Fibroblast of upper back skin (primary cell): ENCODE measurements at places on chromosomes 3 and 15.

DNA sequence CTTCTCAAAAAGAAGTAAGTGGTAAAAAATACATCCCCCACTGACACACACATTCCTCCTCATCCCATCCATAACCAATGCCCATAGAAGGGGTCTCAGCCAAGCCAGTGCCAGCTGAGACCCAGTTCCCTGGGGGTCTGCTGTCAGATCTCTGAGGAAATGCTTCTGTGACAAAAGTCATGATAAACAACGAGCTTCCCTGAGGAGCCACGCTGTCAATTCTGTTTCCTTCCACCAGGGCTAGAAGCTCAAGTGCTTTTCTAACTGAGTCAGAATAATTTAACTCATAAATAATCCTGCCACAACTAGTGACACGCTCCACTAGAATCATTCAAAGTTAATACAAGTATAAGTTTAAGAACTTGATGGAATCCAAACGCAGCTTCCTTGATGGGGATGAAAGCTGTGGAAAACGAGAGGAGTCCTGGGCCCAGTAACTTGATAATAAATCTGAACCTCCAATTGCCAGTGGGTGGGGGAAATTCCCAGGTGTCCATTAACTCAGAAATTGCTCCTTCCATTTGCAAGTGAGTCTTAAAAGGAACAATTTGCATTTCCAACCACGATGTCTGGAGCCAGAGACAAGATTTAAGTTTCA lies 348.7 kb upstream of the LMCD1 start:
- DNase-seq = peak; percentile 13

DNA sequence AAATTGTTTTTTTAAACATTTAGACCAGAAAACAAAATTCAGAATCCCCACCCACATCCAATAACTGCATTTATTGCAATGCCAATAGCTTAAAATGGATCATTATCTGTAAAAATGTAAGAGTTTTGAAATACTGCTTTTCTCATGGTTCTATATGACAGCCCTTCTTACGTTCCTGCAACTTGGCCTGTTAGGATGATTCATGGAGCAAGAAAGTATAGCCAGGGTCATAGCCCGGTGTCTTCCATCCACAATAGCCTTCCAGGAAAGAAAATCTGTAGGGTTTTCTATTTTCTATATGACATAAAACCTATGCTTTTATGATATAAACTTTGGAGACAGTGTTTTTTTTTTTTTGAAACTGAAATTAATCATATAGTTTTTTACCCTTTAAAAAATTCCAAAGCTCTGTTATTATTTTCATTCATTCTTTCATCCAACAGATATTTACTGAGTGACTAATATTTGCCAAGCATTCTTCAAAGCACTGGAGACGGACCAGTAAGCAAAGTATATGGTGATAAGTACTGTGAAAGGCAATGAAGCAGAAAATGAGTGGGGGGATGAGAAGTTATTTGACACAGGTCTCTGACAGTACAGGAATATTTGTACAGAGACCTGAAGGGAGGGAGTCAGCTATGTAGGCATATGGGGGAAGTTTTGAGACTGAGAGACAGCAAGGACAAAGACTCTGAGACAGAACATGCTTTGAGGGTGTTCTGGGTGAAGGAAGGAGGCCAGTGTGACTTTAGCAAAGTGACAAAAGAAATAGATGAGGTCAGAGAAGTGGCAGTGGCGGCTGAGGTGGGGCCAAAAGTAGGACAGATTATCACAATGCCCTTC lies 29.0 kb upstream of the SLC2A2 start:
- peak; percentile 62 for DNase-seq

- no peak for DNase-seq
Observed at GRCh38 chr15:50906954-50907600, 1.4 kb upstream of the AP4E1 start.

GRCh38 chr3:98596541-98597500 lies 3.4 kb upstream of the CPOX start:
- peak; percentile 39 for DNase-seq

DNA sequence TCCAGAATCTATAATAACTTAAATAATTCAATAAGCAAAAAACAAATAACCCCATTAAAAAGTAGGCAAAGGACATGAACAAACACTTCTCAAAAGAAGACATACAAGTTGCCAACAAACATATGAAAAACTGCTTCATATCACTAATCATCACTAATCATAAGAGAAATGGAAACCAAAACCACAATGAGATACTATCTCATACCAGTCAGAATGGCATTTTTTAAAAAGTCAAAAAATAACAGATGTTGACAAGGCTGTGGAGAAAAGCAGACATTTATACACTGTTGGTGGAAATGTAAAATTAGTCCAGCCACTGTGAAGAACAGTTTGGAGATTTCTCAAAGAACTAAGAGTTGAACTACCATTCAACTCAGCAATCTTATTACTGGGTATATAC lies 19.5 kb upstream of the ZMAT3 start:
- no peak for DNase-seq

GRCh38 chr3:141878326-141878725 lies 1.9 kb downstream of the ATP1B3 start:
- no peak for DNase-seq

DNA sequence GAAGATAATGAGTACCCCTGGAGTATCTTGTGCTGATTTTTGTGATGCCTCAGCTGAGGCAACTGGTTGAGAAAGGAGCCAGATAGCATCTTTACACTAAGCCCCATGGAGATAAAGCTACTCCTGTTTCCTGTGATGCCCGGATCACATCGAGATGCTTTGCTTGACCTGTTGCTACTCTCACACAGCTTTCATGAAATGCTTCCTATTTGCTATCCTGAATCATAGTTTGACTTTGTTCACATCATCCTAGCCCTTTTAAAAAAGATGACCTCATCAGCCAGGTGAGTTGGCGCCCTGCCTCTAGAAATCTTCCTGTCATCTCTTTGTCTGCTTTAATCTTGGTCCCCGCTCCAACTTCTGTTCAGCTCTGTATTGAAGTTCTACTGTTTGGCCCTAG lies 409.6 kb upstream of the TBL1XR1 start:
- no peak for DNase-seq

DNA sequence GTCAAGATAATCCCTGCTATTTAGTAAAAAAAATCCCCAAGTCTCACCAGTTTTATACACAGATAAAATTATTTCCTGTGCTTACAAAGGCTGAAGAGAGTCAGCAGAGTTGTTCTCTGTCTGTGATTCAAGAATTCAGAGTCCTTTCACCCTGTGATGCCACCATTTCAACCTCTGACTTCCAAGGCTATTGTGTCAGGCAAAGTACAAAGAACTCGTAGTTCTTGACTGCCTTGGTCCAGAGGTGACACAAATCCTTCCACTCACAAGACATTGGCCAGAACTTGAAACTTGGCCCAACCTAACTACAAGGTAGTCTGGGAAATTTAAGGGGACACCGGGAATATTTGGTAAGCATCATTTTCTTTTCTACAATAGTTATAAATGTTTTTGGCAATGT lies 34.9 kb upstream of the CMC1 start:
- no peak for DNase-seq

GRCh38 chr3:40842714-40843113 lies 318.0 kb downstream of the ZNF621 start:
- DNase-seq = no peak

DNA sequence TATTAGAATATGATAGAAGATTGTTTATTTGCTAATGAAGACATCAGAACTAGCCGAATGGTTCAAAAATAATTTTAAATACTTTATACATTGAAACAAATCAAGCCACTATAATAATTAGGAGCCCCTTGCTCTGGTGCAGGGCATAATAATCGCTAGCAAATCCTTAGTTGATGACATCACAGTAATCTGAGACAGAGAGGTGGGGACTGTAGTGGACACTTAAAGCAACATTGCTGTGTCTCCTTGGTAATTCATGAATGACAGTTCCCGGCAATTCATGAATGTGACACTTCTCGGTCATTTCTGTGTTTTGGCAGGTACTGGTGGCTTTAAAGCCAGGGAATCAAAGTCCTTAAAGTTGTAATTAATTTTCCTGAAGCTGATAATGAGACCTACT lies 114.3 kb downstream of the PPM1L start:
- DNase-seq = no peak

GRCh38 chr3:185089751-185090150 lies 63.1 kb downstream of the C3orf70 start:
- DNase-seq = no peak

DNA sequence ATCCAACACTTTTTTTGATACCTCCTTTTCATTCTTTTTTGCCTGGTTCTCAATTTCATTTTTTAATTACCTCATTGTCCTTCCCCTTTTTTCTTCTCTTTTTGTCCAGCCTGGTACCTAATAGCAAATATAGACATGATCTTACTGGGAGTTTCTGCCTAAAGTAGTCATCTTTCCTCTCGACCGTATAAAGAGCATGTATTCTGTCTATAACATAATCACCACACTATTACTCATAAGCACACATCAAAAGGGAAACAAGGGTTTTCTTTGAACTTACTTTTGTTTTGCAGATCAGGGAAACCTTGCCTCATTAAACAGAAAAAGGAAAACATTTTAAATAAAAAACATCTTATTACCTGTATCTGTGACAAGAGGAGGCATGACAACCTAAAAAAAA lies 33.0 kb downstream of the FAM98B start:
- DNase-seq = peak; percentile 9

GRCh38 chr3:88385090-88385489 lies 235.3 kb downstream of the C3orf38 start:
- no peak for DNase-seq

- peak; percentile 98 for DNase-seq
Observed at GRCh38 chr15:78302579-78303312, 3.3 kb upstream of the SKIC8 start.

GRCh38 chr3:18747383-18747782 lies 322.2 kb upstream of the SATB1 start:
- DNase-seq = no peak

DNA sequence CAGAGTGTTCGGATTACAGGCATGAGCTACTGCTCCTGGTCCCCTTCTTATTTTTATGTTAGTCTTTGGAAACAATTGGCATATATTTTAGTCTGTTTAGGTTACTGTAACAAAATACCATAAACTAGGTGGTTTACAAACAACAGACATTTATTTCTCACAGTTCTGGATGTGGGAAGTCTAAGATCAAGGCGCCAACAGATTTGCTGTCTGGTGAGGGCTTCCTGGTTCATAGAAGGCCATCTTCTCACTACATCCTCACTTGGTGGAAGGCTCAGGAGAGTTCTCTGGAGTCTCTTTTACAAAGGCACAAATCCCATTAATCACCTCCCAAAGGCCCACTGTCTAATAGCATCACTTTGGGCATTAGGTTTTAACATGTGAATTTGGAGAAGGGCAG lies 101.0 kb downstream of the APBA2 start:
- DNase-seq = no peak

DNA sequence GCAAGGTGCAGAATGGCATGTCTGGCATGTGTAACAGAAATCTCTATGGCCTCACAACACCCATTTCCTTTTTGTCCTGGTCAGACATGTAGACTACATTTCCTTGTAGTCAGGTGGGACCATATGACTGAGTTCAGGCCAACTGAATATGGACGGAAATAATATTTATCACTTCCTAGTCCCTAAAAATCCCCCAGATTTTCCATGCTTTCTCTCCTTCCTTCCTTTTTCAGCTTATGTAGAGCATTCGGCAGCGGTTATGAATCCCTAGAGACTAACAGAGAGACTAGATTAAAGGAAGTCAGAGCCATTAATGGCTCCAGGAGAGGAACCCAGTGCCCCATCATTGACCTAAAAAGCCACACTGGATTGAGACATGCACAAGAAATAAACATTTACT lies 35.8 kb downstream of the SLC9A9 start:
- DNase-seq = no peak

DNA sequence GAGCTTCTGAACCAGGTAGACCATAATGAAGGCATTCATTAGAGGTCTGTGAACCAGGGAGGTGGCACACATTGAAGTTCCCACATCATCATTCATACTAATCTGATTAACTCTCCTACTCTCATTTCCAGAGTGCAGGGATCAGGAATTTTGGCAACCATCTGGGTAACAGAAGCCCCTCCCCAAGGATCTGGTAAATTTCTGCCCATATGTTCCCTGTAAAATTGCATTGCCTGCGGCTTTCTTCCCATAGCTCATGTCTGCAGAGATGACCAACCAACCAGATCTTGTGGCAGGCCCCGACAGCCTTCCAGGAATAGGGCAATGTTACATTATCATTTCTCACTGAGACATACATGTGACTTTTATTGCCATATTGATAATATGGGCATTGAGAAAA lies 111.4 kb upstream of the CHL1 start:
- DNase-seq = no peak
